ENCODE measurements at places on chromosomes 16 and 17.

DNA sequence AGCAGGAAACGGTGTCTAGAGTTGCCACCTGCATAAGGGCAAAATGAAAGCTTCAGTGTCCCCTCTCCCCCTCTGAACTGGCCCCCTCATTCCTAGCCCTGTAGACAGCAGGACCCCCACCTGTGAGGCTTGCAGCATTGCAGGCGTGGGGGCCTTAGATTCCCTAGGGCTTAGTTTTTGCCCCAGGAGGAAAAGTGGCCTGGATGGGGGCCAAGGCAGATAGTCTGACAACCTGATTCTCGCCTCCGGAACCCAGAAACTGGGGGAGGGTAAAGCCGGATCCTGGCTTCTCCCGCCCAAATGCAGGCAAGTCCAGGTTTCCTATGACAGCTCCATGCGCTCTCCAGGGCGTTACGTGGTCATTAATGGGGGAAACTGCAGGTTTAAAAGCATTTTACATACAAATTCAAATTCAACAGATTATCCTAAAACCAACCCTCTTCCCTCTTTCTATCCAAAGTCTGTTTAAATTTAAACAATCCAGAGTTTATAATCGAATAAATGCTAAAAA is 678 bp upstream of the HOXB6 start:
- DNase-seq: no peak

DNA sequence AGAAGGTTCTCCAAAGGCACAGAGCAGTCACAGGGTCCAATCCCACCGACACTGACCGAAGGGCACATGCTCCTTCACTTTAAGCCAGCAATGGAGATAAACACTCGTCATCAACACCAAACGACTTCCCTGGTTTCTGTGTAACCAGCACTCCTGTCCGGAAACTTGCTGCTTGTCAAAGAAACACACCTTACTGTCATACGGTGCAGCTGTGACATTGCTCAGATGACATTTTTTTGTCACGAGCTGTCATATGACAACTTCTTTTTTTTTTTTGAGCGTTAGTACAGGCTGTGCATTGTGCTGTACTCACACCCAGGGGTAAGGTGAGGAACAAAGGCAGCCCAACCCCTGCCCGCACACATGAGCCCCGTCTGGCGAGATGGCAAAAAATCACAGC is 39.2 kb downstream of the TLE7 start:
- no peak for DNase-seq

- DNase-seq: no peak
Observed at GRCh38 chr17:51876986-51877385, 281.5 kb downstream of the CA10 start.

DNA sequence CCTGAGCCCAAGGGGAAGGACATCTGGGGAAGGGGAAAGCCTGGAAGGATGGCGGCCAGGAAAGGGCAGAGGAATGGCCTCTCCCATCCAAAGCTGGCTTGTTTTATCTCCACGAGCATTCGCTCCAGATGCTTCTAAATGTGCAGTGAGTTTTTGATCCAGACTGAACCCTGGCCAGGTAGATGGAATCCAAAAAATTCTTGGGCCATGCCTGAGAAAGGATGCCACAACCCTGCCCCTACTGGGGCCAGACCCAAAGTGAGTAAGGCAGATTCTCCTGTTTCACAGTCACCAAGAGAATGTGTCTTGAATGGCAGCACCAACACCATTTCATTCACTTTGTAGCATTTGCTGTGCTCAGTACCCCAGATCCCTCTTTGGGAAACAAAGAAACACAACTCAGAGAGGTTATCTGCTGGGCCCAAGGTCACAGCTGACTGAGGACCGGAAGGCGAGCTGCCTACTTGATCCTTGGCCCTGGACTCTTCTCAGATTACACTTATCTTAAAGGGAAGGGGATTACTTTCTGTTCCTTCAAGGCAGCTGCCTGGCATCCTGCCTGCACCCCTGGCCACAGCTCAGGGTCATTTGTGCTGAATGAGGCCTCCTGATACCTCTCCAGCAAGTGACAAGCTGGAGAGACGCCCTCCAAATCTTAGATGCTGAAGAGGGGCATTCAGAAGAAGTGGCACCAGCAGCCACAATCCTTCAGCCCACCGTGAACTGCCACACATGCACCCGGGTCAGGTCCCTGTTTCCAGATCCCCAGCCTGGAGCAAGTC is 3.6 kb downstream of the LRRC75A start:
- DNase-seq: no peak

DNA sequence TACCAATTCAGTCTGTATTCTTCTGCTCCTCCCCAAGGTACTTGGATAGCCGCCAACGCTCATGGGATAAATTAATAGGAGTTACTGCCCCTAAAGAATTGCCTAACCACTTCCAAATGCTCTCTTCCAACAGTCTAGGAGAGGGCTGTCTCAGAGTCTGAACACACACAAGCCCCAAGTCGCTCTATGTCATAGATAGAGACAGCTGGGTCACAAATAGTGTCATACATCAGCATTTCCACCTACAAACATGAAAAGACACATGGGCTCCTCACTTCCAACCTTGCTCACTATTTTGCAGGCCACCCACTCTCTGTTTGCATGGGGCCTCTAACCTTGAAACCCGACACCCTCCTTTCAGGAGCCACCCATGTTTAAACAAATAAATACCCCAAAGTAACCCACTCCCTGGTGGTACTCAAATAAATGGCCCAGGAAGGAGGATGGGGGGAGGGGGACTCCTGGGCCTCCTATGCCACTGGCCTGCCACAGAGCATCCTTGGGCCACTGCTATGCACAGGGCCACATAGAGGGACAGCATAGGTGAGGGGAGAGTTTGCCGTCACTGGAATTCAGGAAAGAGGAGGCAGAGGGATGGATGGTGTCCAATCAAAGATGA is 265.9 kb downstream of the SOX9 start:
- no peak for DNase-seq

All from bronchial epithelial cell (primary cell).